ENCODE measurements at places on chromosomes 2 and 18. TPM values are rescaled to one million over a fixed set of nuclear protein-coding genes. Genes with fewer than 3 reads are reported as not detected.

The TNFRSF11A gene
- 0.82 TPM for total RNA-seq

The DLGAP1 gene
- not detected for total RNA-seq

The NPPC gene
- total RNA-seq = not detected

The WDPCP gene
- total RNA-seq = 10.1 TPM

The AQP12B gene
- not detected for total RNA-seq
